ENCODE measurements at places on chromosomes 13 and 19.
A peak's percentile ranks its signal among the peaks of the same experiment; 100 is the strongest.

DNA sequence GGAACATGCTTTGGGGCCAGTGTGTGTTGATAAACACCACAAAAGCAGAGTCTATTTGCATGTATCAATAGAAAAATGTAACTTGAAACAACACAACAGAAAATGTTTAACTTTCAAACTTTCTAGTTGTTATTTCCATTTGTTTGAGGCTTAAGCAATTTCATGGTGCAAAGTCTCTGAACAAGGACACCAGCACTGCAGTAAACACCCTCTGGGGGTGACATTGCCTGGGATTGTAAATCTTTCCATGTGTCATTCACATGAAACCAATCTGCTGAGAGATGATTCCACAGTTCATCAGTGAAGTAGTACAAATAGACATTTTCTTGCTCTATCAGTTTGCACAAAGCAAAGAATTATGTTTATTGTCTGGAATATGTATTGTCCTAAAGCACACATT is 124.5 kb downstream of the ITGBL1 start:
- H3K36me3 ChIP-seq: no peaks in the 10 kb centered on the region
- H3K27ac ChIP-seq: no peak overlapping the region
- H3K27me3 ChIP-seq: peaks cover 6% of the 10 kb centered on the region
- no peak for DNase-seq
- H3K4me1 ChIP-seq: peaks cover 1% of the 10 kb centered on the region

- no peak for DNase-seq
- no peaks in the 10 kb centered on the region for H3K4me1 ChIP-seq
- H3K36me3 ChIP-seq: no peaks in the 10 kb centered on the region
These were observed 671.6 kb downstream of the PCDH9 start for GRCh38 chr13:66558506-66558905.

DNA sequence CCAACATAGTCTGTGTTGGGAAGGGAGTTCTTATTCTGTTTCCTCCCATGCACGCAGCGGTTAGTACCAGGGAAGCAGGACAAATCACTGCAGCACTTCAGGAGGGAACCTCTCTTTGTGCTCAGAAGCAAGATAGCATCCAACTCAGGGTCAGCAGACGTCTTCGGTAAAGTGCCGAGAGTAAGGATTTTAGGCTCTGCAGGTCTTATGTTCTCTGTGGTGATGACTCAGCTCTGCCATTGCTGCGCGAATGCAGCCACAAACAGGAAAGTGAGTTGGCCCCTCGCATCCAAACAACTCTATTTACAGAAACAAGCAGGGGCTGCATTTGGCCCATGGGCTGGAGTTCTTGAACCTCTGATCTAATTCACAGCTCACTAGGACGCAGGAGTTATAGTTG is 122.1 kb upstream of the SPATA13 start:
- DNase-seq: no peak
- no peak overlapping the region for H3K4me3 ChIP-seq
- H3K4me1 ChIP-seq: peaks cover 3% of the 10 kb centered on the region
- no peak overlapping the region for H3K27ac ChIP-seq

GRCh38 chr13:22455036-22455435 is 725.7 kb upstream of the SGCG start:
- H3K4me1 ChIP-seq: no peaks in the 10 kb centered on the region
- H3K27ac ChIP-seq: no peak overlapping the region
- no peak overlapping the region for H3K4me3 ChIP-seq
- DNase-seq: no peak
- H3K27me3 ChIP-seq: no peaks in the 10 kb centered on the region

DNA sequence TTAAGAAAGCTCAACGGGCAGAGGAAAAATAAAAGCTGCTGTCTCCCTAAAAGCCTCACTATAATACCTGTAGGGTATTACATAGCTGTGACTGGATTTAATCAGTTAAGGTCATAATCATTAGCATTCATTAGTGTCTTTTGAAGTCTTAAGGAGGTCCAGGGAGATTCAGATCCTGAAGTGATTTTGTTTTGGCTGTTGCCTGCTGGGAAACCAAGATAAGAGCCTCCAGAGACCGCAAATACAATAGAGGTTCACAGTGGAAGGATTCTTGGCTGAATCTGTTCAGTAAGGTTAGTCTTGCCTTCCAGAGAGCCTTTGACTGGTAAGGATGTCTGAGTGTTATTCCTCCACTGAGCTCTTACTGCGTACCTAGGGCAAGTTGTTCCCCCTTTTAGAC is 54.0 kb upstream of the TNFRSF19 start:
- H3K27ac ChIP-seq: no peak overlapping the region
- peaks cover 13% of the 10 kb centered on the region for H3K27me3 ChIP-seq
- no peaks in the 10 kb centered on the region for H3K36me3 ChIP-seq
- no peak overlapping the region for H3K4me3 ChIP-seq

DNA sequence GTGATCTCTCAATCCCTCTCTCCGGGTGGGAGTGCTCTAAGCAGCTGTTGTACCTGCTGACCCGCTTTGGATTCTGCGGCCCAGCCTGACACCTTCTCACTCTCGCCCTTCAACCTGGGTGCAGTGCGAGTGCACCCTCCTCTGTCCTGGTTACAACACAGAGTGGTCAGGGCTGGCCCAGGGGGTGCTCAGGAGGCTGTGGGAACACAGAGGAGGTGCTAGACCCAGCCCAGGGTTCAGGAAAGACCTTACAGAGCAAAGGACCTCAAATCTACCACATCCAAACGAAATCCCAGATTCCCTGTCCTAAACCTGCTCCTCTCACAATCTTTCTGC is 23.7 kb downstream of the ZNF175 start:
- peak overlapping the region; percentile 90 for H3K4me3 ChIP-seq
- H3K4me1 ChIP-seq: peaks cover 25% of the 10 kb centered on the region
- no peak for DNase-seq
- H3K36me3 ChIP-seq: no peaks in the 10 kb centered on the region
- peak overlapping the region; percentile 95 for H3K27ac ChIP-seq

DNA sequence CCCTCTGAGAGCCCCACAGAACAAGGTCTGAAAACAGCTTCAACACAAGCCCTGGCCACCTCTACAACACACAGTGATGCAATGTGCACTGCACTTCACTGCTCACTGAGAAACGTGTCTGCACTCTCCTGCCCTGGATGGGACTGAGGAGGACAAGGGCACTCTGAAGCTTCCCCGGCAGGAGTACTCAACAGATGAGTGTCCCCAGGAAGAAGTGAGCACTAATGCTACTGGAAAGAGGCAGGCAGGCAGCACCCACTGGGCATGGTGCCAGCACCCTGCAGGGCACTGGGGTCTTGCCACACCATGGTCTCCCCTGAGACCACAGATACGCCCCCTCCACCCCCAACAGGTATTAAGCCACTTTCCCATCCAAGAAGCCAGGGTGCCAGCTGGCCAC is 17.7 kb upstream of the SLC35E1 start:
- no peak overlapping the region for H3K27ac ChIP-seq
- no peaks in the 10 kb centered on the region for H3K36me3 ChIP-seq
- no peak for DNase-seq
- H3K4me3 ChIP-seq: no peak overlapping the region
- H3K27me3 ChIP-seq: no peaks in the 10 kb centered on the region

GRCh38 chr13:48158915-48159314 is 64.0 kb upstream of the MED4 start:
- H3K27ac ChIP-seq: peak overlapping the region; percentile 19
- H3K4me1 ChIP-seq: peaks cover 85% of the 10 kb centered on the region
- DNase-seq: no peak
- H3K4me3 ChIP-seq: no peak overlapping the region

GRCh38 chr19:28644169-28644775 is 568.7 kb downstream of the UQCRFS1 start:
- H3K4me3 ChIP-seq: no peak overlapping the region
- H3K27ac ChIP-seq: no peak overlapping the region
- H3K36me3 ChIP-seq: no peaks in the 10 kb centered on the region
- DNase-seq: no peak

- H3K4me1 ChIP-seq: no peaks in the 10 kb centered on the region
- no peak overlapping the region for H3K4me3 ChIP-seq
- no peaks in the 10 kb centered on the region for H3K36me3 ChIP-seq
- no peak for DNase-seq
These were observed 9.7 kb upstream of the SLITRK5 start for GRCh38 chr13:87661471-87661870.

GRCh38 chr13:47144782-47145181 is 247.9 kb upstream of the HTR2A start:
- no peaks in the 10 kb centered on the region for H3K4me1 ChIP-seq
- no peaks in the 10 kb centered on the region for H3K36me3 ChIP-seq
- H3K4me3 ChIP-seq: no peak overlapping the region
- DNase-seq: no peak

- H3K27ac ChIP-seq: no peak overlapping the region
- peaks cover 6% of the 10 kb centered on the region for H3K27me3 ChIP-seq
- no peaks in the 10 kb centered on the region for H3K36me3 ChIP-seq
- no peak overlapping the region for H3K4me3 ChIP-seq
These were observed 598.1 kb downstream of the TBC1D4 start for GRCh38 chr13:74883834-74884233.
